SK-MEL-5 (cell line): ENCODE measurements at places on chromosomes 12 and 14. TPM values are rescaled to one million over a fixed set of nuclear protein-coding genes. Genes with fewer than 3 reads are reported as not detected.

Gene ATF7IP
- 16.9 and 19.4 TPM in 2 replicates for total RNA-seq

DNA sequence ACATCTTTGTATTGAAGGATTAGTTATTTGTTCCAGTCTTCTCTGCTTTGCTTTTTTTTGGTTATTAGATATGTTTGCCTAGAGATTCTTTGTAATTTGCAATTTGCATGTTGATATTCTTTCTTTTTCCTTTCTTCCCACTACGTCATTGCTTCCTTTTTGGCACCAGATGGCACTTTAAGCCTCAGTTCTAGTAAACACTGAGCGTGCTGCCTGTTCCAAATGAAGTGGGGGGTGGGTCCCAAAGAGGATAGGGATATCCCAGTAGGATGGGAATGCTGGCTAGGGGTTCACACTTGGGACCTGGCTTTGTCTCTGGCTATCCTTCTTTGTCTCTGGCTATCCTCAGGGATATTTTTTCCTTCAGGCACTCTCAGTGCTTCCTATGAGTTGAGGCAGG is 17.0 kb downstream of the EAPP start:
- DNase-seq = no peak

DNA sequence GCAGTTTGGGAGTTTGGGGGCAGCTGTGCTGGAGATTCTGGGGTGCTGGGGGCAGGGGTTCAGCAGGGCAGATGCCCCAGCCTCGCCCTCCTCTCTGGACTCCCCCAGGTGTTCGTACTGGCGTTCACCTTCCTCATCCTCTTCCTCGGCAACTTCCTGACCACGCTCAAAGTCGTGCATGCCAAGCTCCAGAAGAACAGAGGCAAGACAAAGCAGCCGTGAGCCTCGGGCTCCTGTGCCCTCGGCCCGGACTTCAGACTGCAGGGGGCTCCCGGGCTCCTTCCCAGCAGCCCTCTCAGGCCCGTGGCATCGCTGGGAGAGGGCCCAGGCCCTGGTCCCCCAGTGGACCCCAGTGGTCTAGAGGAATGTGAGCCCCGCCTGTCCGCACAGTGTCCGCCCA is 18.0 kb downstream of the RHOF start:
- DNase-seq = no peak

- no peak for DNase-seq
These were observed 40.7 kb downstream of the GALNT9 start for GRCh38 chr12:132288516-132289215.

- DNase-seq = no peak
These were observed 195.0 kb downstream of the SYT1 start for GRCh38 chr12:79059557-79059956.
